ENCODE measurements at places on chromosomes 16 and 17. TPM values are rescaled to one million over a fixed set of nuclear protein-coding genes. Genes with fewer than 3 reads are reported as not detected.

- no peak for DNase-seq
Measured at GRCh38 chr16:64251742-64252141, 870.1 kb downstream of the CDH11 start.

DNA sequence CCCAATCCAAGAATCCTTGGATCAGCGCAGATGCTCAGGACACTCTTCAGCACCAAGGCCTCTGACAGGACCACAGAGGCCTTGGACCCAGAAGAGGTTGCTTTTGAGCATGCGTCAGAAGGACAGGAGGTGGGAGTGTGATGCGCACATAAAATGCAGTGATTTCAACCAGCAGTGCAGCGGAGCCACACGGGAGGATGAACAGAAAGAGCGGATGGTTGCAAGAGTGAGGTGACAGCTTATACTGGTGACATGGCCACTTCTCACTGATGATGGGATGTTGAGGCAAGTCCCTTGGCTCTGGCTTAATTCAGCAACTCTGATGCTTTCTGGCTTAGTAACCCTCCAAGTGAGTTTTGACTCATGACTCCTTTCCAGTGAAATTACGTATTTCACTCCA lies 25.2 kb upstream of the ERN1 start:
- no peak for DNase-seq

GRCh38 chr16:12511708-12512107 lies 292.0 kb downstream of the CPPED1 start:
- DNase-seq, result no peak

GRCh38 chr16:24580665-24581064 lies 41.3 kb downstream of the RBBP6 start:
- no peak for DNase-seq

DNA sequence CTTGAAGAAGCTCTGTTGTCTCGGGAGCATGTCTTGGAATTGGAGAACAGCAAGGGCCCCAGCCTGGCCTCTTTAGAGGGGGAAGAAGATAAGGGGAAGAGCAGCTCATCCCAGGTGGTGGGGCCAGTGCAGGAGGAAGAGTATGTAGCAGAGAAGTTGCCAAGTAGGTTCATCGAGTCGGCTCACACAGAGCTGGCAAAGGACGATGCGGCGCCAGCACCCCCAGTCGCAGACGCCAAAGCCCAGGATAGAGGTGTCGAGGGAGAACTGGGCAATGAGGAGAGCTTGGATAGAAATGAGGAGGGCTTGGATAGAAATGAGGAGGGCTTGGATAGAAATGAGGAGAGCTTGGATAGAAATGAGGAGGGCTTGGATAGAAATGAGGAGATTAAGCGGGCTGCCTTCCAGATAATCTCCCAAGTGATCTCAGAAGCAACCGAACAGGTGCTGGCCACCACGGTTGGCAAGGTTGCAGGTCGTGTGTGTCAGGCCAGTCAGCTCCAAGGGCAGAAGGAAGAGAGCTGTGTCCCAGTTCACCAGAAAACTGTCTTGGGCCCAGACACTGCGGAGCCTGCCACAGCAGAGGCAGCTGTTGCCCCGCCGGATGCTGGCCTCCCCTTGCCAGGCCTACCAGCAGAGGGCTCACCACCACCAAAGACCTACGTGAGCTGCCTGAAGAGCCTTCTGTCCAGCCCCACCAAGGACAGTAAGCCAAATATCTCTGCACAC lies 21.2 kb downstream of the AKAP1 start:
- DNase-seq, result no peak

DNA sequence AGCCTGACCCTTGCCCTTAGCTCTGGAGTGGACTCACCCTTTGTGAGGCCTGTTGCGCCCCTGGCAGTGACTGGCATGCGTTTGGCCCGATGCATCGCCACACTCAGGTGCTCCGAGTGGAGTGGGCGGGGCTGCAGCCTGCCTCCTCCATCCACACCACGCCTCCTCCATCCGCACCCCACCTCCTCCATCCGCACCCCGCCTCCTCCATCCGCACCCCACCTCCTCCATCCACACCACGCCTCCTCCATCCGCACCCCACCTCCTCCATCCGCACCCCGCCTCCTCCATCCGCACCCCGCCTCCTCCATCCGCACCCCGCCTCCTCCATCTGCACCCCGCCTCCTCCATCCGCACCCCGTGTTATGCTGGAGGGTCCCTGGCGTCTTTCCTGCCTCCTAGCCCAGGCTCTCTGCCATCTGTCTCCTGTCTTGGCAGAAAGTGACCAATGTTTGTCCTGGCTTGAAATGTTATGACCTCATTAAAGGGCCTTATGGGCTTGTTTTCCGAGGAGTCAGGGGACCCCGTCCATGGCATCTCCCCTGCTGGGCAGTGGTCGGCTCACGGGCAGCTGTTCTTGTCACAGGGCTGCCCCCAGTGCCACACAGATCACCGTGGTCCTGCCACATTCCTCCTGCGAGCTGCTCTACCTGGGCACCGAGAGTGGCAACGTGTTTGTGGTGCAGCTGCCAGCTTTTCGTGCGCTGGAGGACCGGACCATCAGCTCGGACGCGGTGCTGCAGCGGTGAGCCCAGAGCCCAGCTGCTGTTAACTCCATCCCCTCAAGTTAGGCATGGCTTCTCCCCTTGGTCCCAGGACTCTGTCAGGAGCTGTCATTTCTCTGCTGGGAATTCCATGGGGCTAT lies 28.7 kb upstream of the MYO15B start:
- DNase-seq, result no peak

DNA sequence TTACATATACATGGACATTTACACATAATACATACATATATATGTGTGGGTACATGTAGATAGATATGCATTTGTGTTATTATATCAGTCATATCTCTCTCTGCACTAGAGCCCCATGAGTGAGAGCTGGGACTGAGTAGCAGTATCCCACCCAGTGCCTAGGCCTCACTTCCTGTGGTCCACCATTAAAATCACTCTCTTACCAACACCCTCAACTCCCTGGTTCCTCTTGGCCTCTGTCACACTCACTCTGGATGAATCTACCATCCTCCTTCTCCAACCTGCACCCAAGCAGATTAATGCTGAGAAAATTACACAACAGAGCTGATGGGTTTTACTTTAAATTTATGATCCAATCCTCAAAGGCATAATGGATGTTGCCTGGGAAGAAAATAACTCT lies 4.9 kb upstream of the LYRM9 start:
- DNase-seq, result no peak

DNA sequence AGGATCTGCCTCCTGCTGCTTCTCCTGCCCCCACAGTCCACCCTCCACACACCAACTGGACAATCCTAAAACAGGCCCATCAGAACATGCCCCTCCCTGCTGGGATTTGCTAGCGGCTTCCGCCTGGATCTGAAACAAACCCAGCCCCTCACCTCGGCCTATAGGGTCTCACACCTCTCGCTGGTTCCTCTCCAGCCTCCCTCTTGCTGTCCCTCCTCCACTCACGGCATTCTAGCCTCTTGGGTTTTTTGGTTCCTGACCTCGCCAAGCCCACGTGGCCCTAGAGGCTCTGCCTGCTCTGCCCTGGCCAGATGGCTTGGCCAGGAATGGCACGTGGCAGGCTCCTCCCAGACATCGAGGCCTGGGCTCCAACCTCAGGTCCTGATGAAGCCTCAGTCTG lies 15.7 kb upstream of the MTSS2 start:
- DNase-seq, result no peak

GRCh38 chr17:15456972-15457722 lies 10.3 kb downstream of the CDRT4 start:
- DNase-seq, result no peak

DNA sequence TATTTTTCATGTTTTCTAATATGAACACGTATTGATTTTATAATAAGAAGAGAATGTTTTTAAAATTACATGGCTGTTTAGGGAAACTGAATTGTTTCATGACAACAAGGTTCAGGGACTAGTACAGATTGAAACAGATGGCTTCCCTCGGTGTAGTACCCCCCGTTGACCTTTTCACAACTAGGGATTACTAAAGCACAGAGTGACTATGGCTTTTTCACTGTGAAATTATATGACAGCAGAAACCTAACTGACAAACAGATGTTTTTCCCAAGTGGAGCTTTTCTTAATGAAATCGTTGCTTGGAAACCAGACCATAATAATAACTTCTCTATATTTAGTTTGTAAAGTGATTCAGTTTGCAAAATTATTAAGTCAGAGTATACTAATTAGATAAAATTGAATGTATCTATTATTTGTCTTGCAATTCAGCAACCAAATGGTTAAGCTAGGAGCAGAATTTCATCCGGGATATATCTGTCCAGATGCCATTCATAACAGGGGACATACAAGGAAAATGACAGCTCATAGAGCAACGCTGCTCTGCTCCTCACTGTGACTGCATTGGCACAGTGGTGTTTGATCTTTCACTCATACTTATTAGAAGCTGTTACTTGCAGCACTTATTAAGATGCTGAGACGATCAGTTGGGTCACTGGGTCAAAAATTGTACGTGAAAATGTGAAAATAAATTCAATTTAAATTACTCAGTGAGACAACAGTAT lies 111.7 kb downstream of the TANGO6 start:
- no peak for DNase-seq

DNA sequence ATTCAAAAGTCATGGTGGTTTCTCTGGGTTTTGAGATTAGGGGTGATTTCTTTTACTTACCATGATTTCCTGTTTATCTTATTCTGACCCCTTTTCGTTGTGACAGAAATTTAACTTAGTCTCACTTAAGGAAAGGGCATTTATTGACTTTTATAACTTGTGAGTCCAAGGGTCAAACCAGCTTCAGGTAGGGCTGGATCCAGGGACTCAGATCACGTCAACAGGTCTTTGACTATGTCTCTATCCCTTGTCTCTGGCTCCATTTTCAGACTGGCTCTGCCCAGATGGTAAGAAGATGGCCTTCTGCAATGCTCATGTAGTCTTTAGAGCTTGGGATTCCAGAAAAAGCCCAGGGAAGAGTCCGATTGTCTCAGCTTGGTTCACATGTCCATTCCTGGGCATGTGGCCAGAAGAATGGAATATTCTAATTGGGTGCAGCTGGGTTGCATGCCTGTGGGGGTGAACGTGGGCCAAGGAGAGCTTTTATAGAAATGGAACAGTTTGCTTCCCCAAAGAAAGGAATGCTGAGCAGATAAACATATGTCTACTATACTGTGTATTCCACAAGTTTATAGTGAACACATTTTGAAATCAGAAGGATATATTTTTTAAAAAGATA lies 13.4 kb downstream of the USP43 start:
- no peak for DNase-seq

- DNase-seq, result no peak
Measured at GRCh38 chr16:72474501-72475123, 302.7 kb upstream of the PMFBP1 start.

DNA sequence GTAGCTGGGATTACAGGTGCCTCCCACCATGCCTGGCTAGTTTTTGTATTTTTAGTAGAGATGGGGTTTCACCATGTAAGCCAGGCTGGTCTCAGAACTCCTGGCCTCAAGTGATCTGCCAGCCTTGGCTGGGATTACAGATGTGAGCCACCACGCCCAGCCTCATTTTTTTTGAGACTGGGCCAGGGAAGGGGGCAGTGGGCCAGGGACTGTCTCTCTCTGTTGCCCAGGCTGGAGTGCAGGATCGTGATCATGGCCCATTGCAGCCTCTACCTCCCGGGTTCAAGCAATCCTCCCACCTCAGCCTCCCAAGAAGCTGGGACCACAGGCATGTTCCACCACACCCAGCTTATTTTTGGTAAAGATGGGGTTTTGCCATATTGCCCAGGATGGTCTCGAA lies 16.0 kb downstream of the RSL1D1 start:
- no peak for DNase-seq

DNA sequence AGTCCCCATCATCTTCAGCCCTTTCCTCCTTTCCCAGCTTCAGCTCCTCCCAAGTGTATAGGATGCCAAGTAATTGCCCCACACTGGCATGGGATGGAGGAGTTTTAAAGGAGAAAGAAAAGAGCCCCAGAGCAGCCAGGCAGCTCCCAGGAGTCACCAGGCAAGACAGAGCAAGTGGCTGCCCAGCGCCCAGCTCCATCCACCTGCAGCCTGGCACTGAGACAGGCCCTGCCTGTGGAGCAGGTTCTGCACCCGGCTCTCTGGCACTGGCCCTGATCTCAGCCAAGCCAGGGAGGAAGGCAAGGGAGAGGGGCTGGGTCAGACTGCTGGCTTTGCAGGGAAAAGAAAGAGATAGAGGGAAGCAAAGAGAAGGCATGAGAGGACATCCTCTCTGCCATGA lies 21.7 kb downstream of the FOXN1 start:
- DNase-seq, result no peak

- no peak for DNase-seq
Measured at GRCh38 chr16:72985995-72986394, 61.9 kb downstream of the ZFHX3 start.

- no peak for DNase-seq
Measured at GRCh38 chr16:5500526-5500925, 402.9 kb upstream of the EEF2KMT start.

DNA sequence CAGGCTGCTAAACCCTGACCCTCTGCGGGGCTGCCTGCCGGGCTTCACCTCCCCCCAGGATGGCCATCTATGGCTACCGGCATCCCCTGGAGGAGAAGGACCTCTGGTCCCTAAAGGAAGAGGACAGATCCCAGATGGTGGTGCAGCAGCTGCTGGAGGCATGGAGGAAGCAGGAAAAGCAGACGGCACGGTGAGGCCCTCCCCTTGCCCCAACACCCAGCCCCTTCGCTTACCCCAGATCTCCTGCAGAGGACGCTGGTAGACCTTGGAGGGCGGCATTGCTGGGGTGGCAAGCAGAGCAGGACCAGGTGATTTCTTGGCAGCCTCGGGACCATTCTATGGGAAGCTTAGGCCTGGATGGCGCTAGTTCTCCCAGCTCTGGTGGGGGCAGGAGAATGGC lies 24.5 kb downstream of the ABCC3 start:
- no peak for DNase-seq

DNA sequence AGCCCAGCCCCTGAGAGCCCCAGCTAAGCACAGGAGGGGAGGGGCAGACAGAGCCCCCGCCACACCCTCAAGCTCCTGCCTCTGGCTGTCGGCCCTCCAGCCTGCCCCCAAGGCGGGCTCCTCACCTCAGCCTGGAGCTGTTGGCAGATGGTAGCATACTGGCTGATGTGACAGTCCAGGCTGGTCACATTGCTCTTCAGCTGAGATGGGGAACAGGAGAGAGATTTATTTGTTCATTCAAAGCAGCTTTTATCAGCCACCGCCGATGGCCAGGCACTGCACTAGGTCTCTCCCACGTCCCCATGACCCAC lies 14.8 kb downstream of the KIF18B start:
- DNase-seq, result no peak

MARVELD3 gene
- total RNA-seq, result 0.22 TPM

HOXB1 gene
- total RNA-seq, result not detected

PALB2 gene
- total RNA-seq, result 13.1 TPM

SLC13A5 gene
- not detected for total RNA-seq
